ENCODE measurements at places on chromosomes 1 and 21.
A peak's percentile ranks its signal among the peaks of the same experiment; 100 is the strongest.

DNA sequence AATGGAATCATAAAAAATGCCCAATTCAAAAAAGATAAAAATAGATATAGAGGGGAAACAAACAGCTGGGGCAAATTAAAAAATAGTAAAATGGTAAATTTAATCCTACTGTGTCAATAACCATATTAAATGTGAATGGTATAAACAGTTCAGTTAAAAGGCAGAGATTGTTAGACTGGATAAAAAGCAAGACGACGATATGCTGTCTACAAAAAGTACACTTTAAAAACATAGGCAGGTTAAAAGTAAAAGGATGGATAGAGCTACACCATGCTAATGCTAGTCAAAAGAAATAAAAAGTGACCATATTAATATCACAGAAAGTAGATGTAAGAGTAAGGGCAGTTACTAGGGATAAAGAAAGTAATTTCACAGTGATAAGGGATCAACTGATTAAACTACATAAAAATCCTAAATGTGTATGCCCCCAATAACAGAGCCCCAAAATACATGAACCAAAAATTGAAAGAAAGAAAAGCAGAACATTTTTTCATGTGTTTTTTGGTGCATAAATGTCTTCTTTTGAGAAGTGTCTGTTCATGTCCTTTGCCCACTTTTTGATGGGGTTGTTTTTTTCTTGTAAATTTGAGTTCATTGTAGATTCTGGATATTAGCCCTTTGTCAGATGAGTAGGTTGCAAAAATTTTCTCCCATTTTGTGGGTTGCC, 27.4 kb downstream of the MORN1 start:
- DNase-seq = no peak

- no peak for DNase-seq
Observed at GRCh38 chr1:153578490-153578889, 12.8 kb upstream of the S100A2 start.

- no peak for DNase-seq
Observed at GRCh38 chr21:17782051-17782450, 37.1 kb downstream of the C21orf91 start.

GRCh38 chr21:42317341-42317741, 2.1 kb upstream of the TFF3 start:
- DNase-seq = peak; percentile 56

- DNase-seq = peak; percentile 18
Observed at GRCh38 chr1:30087465-30087864, 635.9 kb downstream of the MATN1 start.

DNA sequence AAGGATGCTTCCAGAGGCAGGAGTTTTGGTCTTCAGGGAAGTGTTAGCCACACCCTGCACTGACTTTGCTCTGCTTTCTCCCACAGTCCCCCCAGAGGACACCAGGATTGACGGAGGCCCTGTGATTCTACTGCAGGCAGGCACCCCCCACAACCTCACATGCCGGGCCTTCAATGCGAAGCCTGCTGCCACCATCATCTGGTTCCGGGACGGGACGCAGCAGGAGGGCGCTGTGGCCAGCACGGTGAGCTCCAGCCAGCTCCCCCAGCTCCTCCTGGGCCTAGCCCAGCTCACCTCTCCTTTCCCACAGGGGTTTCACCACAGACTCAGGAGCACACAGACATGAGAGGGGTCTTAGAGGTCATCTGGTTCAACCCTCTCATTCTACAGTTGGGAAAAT, 90.9 kb downstream of the KIRREL1 start:
- no peak for DNase-seq

- DNase-seq = no peak
Observed at GRCh38 chr1:243950166-243950565, 100.1 kb upstream of the AKT3 start.

- DNase-seq = no peak
Observed at GRCh38 chr1:154635171-154635570, 27.2 kb upstream of the ADAR start.

Measured in NCI-H1092 (cell line).